ENCODE measurements at places on chromosomes 12 and 14. TPM values are rescaled to one million over a fixed set of nuclear protein-coding genes. Genes with fewer than 3 reads are reported as not detected.

Gene ADAM21
- 0.32 TPM for total RNA-seq

Gene TEAD4
- 11.6 TPM for total RNA-seq

Gene TAS2R42
- not detected for total RNA-seq

Gene ANAPC7
- total RNA-seq: 31.8 TPM

Gene TMEM30B
- total RNA-seq: 0.42 TPM

DNA sequence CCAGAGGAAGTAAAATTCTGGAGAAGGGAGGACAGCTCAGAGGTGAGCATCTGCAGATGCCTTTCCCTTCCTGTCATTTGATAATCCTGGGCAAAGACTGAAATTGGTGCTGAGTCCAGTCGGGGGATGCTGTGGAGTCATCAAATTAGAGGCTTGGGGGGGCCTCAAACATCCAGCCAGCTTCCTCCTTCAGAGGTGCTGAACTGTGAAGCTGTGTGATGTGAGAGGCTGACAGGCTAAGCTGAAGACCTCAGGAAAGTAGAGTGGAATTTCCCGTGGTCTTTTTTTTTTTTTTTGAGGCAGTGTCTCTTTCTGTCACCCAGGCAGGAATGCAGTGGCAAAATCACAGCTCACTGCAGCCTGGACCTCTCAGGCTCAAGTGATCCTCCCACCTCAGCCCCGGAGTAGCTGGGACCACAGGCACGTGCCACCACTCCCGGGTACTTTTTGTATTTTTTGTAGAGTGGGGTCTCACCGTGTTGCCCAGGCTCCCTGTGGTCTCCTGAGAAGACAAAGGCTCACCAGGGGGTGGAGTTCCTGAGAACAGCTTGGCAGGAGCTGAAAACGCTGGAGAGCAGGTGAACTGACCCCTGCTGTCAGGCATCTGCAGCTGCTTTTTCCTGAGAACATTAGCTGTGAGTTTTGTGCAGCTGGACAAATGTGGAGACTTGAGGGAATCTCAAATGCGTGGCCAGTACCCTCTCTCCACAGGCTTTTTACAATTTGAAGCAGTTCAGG lies 6.1 kb upstream of the TCL1B start:
- DNase-seq: no peak

DNA sequence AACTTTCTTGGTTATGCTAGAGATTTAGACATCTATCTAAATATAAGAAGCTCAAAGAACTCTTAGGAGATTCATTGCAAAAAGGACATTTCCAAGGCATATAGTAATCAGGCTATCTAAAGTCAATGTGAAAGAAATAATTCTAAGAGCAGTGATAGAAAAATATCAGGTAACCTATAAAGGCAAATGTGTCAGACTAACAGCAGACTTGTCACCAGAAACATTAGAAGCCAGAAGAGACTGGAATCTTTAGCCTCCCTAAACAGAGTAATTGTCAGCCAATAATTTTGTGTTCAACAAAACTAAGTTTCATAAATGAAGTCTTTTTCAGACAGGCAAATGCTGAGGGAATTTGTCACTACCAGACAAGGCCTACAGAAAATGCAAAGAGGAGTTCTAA lies 122.0 kb upstream of the SCAF11 start:
- no peak for DNase-seq

GRCh38 chr14:93231129-93231979 lies 24.3 kb downstream of the UBR7 start:
- no peak for DNase-seq

- DNase-seq: peak; percentile 91
Measured at GRCh38 chr12:119989731-119990381, 820 bp downstream of the BICDL1 start.

GRCh38 chr12:124917841-124918621 lies 3.6 kb upstream of the UBC start:
- DNase-seq: no peak

DNA sequence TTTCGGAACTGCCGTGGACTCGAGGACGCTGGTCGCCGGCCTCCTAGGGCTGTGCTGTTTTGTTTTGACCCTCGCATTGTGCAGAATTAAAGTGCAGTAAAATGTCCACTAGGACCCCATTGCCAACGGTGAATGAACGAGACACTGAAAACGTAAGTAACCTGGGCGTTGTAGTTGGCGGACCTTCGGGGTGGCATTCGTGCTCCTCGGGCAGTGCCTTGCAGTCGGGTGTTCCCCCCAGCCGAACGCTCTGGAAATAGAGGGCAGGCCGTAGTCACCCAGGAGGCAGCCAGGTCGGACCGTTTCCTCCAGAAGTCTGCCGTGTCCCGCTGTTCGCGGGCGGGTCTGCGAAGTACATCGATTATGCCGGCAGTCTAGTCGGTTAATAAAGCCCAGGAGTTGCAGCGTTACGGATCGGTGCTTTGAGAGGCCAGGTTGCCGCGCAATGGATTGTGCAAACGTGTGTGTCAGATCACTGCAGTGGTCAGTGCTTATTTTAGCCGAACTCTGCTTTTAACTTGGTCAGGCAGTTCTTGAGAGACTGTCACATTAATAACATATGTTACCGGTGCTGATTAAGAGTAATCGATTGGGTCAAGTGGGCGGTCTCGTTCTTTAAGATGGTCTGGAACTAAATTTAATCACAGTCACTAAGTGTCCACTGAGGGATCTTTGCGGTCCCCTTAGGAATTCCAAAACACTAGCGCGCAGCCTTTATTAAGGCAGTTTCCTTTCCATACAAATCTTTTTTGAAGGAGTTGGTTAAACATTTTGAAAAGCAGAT lies 906 bp downstream of the MARK3 start:
- no peak for DNase-seq

GRCh38 chr14:90397425-90398314 lies 841 bp downstream of the CALM1 start:
- DNase-seq: peak; percentile 79

DNA sequence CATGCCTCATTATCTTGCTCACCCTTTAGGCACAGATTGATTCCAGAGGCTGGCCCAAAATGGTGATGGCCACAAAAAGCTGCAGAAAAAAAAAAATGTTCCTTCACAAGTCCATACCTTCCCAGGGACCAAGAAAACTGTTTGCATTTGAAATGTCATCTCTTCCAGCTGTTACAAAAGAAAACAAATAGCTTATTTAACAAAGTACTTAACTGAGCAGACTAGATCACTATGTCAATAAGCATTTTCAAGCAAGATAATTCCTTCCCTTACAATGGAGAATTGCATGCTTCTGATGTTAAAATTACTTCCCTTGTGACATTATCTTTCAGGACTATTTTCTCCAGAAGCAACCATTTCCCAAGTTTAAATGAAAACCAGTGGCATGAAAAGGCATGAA lies 377.9 kb upstream of the KITLG start:
- DNase-seq: no peak

GRCh38 chr12:120010661-120011230 lies 21.7 kb downstream of the BICDL1 start:
- DNase-seq: no peak

DNA sequence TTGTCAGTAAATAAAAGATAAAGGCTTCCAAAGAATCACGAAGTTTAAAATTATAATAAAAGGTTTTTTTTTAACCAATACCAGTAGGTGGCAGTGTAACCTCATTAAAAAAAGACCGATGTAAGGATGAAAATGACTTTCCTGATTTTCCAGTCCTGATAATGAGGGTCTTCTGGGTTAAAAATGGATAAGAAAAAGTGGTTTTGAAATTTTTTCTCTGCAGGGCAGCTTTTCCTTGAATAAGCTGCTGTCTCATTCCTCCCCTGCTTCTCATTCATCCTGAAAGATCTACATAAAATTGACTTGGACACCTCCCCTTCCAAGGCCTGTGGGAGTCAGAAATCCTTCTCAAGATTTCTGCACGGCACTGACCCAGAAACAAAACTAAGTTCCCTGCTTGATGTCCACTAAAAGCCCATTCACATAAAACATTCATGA lies 58.9 kb upstream of the FBXO33 start:
- no peak for DNase-seq

DNA sequence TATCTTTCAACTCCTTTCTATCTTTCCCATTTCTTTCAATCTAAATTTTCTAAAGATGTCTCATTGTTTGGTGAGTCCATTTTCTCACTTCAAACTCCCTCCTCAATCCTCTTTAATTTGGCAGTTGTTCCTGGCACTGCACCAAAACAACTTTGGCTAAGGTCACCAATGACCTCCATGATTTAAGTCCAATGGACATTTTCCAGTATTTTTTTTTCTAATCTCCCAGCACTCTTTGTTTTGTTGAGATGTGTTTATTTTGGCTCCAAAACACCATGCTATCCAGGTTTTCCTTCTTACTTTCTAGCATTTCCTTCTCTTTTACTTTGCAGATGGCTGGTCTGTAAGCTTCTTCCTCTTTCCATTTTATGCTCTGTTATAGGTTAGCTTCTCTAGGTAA lies 42.5 kb upstream of the OTOGL start:
- no peak for DNase-seq

GRCh38 chr12:127613056-127613455 lies 653.9 kb upstream of the TMEM132C start:
- no peak for DNase-seq

GRCh38 chr12:106973545-106973944 lies 13.4 kb downstream of the MTERF2 start:
- DNase-seq: no peak

- no peak for DNase-seq
Measured at GRCh38 chr12:31954925-31955858, 4.0 kb upstream of the RESF1 start.

DNA sequence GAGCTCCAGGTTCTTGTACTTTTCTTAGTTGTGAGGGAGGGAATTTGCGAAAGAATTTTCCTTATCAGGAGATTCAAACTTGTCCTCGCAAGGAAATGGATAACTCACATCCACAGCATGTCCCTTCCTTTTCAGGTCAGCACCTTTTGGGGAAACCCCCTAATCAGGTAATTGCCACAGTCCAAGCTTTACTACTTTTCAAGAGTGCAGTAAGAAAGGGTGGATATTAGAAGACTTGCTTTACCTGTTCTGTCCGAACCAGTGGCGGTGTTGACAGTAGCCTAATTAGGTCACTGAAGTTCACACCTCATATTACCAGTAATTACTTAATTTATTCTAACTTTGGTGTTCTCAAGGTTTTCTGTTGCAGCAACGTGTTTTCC lies 6.7 kb upstream of the C12orf50 start:
- DNase-seq: no peak

- DNase-seq: no peak
Measured at GRCh38 chr14:75432411-75432810, 4.6 kb downstream of the JDP2 start.

GRCh38 chr12:89883630-89884389 lies 175.2 kb upstream of the ATP2B1 start:
- no peak for DNase-seq

DNA sequence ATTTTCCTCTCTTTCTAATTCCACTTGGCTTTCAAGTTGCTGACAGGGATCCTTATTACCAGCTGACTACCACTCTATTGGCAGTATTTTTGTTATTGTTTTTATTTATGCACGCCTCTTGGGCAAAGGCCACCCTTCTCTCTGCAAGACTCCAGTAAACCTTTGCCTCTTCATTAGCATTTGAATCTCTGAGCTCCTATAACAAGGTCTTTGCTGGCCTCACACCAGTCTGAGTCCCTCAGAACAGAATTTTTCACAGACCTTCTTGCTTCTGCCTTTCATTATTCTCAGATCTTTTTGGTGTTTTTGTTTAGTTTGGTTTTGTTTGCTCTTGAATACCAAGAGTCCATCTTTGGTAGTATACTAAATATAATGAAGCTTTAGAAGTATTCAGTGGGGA lies 145.9 kb downstream of the PDZRN4 start:
- no peak for DNase-seq

DNA sequence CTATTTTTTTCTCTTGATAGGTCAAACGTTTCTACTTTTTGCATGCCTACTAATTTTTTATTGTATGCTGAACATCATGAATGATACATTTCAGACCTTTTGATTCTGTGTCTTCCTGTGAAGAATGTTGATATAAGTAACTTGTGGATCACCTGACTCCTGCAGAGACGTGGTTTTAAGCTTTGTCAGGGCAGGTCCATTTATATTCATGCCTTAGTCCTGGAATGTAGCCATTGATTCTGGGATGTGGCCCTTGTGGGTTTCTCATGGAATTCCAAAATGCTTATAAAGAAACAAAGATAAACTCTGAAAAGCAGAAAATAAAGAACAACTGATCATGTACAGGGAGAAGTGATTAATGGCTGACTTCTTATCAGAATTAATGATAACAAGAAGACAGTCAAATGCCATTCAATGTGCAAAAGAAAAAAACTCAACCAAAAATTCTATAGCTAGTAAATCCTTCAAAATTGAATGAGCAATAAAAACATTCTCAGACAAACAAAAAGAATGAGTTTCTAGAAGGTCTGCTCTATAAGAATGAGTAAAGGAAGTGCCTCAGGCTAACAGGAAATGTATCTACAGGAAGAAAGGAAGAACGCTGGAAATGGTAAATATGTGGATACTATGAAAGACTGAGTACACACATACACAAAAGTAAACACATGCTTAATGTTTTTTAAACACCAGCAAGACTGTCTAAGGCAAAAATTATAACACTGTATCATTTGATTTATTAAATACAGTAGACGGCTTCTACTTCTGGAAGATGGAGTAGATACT lies 284.8 kb upstream of the DIO3 start:
- no peak for DNase-seq

- no peak for DNase-seq
Measured at GRCh38 chr12:127680516-127680915, 586.5 kb upstream of the TMEM132C start.

DNA sequence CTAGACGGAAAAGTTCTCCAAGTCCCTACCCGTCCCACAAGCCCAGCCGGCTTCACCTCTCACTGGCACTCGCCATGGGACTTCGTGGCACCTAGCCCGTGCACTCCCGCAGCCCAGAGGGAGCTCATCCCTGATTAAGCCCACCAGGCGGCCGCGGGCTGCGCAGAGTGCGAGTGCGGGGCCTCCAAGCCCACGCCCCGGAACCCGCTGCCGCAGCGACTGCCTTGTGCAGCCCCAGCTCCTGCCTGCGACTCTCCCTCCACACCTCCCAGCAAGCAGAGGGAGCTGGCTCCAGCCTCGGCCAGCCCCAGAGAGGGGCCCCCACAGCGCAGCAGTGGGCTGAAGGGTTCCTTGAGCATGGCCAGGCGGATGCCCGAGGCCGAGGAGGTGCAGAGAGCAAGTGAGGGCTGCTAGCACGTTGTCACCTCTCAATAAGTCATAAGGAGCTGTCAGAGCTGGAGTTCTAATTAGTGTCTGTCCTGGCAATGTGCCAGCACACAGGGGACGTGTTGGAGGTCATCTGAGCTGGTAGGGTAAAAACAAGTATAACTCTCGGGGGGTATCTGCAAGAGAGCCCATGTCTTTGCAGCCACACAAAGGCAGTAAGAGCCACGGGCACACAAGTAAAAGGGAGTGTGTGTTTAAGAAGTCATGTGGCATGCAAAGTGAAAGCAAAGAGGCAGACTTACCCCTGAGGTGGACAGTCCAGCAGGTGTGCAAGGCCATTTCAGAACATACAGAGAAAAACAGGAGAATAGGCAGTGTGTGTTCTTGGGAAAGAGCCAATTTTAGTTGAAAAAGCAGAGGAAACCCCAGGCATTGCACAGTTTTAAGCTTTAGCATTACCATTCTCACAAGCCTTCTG lies 27.1 kb upstream of the TMTC2 start:
- DNase-seq: no peak

Measured in left ventricle myocardium superior (tissue), 1 donor.